HFFc6 (cell line): ENCODE measurements at places on chromosomes 2 and 18.
A peak's percentile ranks its signal among the peaks of the same experiment; 100 is the strongest.

GRCh38 chr2:189076120-189076519 lies 101.9 kb downstream of the COL3A1 start:
- H3K4me3 ChIP-seq = no peak overlapping the region
- H3K4me1 ChIP-seq = peaks cover 20% of the 10 kb centered on the region
- H3K27ac ChIP-seq = peak overlapping the region; percentile 58; the same call in 1 of the 2 replicates
- no peak for DNase-seq
- peaks cover 7% of the 10 kb centered on the region for H3K27me3 ChIP-seq

GRCh38 chr2:196660244-196660643 lies 20.7 kb downstream of the CCDC150 start:
- peak; percentile 71 for DNase-seq
- H3K27me3 ChIP-seq = no peaks in the 10 kb centered on the region
- H3K4me1 ChIP-seq = peaks cover 19% of the 10 kb centered on the region
- peak overlapping the region; percentile 69 for H3K27ac ChIP-seq
- no peak overlapping the region for H3K4me3 ChIP-seq

- DNase-seq = no peak
- H3K4me3 ChIP-seq = no peak overlapping the region
- no peak overlapping the region for H3K27ac ChIP-seq
- no peaks in the 10 kb centered on the region for H3K4me1 ChIP-seq
- no peaks in the 10 kb centered on the region for H3K36me3 ChIP-seq
- H3K27me3 ChIP-seq = peaks cover 21% of the 10 kb centered on the region
These were observed 128.7 kb downstream of the UXS1 start for GRCh38 chr2:106065268-106065982.

DNA sequence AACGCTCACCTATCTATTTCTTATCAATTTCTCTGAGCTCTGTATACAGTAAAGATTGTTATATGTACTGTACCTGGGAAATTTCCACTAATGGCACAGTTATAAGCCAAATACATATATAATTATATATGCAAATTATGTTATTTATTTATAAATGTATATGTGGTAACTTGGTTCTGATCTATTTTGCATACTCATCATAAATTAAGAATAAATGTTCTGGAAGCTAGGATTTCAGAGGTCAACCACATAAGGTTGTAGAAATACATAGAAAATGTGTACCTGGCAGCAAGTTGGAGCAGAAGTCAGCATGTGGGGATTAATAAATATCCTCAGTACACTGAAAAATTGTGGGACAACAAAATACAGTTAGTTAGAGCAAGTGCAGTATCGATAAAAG lies 353.7 kb upstream of the ZNF521 start:
- no peak for DNase-seq
- H3K4me3 ChIP-seq = no peak overlapping the region
- peaks cover 6% of the 10 kb centered on the region; the same call in 1 of the 2 replicates for H3K27me3 ChIP-seq
- no peaks in the 10 kb centered on the region for H3K4me1 ChIP-seq
- H3K36me3 ChIP-seq = no peaks in the 10 kb centered on the region

GRCh38 chr2:102092535-102092934 lies 50.0 kb upstream of the IL1R1 start:
- no peak overlapping the region for H3K27ac ChIP-seq
- H3K36me3 ChIP-seq = peaks cover 14% of the 10 kb centered on the region
- no peak overlapping the region for H3K4me3 ChIP-seq
- no peak for DNase-seq

GRCh38 chr2:211494536-211494935 lies 938.1 kb downstream of the CPS1 start:
- no peaks in the 10 kb centered on the region for H3K36me3 ChIP-seq
- no peak overlapping the region for H3K27ac ChIP-seq
- H3K4me3 ChIP-seq = no peak overlapping the region
- no peak for DNase-seq
- H3K4me1 ChIP-seq = no peaks in the 10 kb centered on the region
- H3K27me3 ChIP-seq = no peaks in the 10 kb centered on the region

DNA sequence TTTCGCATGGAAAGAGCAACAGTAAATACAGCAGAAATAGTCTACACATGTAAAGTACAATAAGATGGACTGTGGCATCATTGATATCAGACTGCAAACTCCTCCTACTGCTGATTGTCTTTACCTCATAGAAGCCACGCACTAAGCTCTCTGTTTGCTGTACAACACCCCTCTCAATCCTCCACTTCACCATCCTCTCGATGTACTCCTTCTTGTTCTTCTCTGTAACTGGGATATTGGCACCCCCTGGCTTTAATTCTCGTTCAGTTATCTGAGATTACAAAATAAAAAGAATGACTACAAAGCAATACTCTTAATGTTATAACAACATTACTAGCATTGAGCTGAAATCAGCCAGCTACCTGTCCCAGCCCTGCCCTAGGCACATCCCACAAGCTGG lies 49.3 kb upstream of the STK17B start:
- peaks cover 39% of the 10 kb centered on the region for H3K36me3 ChIP-seq
- no peak overlapping the region for H3K27ac ChIP-seq
- DNase-seq = no peak
- no peak overlapping the region for H3K4me3 ChIP-seq
- H3K4me1 ChIP-seq = peaks cover 19% of the 10 kb centered on the region

- 0 out of 2 replicates have a peak, but pooled peaks cover 5% of the 10 kb centered on the region for H3K36me3 ChIP-seq
- no peak for DNase-seq
- no peaks in the 10 kb centered on the region for H3K4me1 ChIP-seq
These were observed 282.2 kb upstream of the SYT4 start for GRCh38 chr18:43559507-43559906.

DNA sequence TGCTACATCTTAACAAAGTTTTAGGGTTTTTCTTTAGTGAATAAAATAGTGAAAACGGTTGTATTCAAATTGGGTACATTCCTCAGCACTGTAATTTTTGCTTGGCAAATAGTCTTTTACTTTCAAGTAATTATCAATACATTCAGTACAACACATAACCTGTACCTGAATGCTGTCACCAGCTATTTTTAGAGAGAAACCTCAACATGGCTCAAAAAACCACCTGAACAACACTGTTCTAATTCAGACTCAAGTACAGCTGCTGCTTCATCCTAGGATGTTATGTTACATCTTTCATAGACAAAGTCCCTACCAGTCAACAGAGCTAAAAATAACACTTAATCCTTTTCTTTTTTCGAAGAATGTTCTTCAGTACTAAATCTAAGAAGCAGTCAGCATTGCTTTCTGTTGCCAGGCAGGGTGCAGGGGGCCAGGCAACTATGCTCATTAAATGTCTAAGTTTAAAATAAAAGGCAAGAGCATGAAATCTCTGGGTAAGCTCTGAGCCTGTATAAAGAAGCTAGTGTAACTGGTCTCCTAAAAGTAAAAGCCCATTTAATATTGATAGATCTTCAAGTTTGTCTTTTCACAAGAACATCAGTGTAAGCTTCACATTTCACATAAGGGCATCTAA lies 20.5 kb downstream of the PDIA6 start:
- H3K4me3 ChIP-seq = no peak overlapping the region
- no peaks in the 10 kb centered on the region for H3K4me1 ChIP-seq
- DNase-seq = no peak
- H3K36me3 ChIP-seq = peaks cover 33% of the 10 kb centered on the region

GRCh38 chr2:54366487-54367280 lies 89.4 kb upstream of the SPTBN1 start:
- peaks cover 12% of the 10 kb centered on the region; the same call in 1 of the 2 replicates for H3K36me3 ChIP-seq
- H3K27ac ChIP-seq = no peak overlapping the region
- no peak for DNase-seq
- no peak overlapping the region for H3K4me3 ChIP-seq
- peaks cover 11% of the 10 kb centered on the region for H3K27me3 ChIP-seq

DNA sequence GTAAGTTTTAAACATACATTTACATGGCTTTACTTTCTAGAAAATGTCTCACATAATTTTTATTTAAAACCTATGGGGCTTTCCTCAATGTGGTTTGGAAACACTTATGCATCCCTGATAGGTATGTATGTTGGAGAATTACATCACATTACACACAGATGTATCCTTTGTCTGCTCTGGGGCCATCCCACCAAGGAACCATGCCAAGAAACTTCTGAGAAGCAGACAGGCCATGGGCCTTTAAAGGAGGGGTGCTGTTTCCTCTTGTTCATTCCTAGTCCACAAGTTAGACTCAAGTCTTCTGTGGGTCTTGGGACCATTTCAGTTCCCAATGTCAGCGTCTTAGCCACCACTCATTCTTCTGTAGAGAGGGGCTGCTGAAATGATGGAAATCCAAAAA lies 162.0 kb upstream of the SETBP1 start:
- H3K4me3 ChIP-seq = no peak overlapping the region
- H3K27me3 ChIP-seq = no peaks in the 10 kb centered on the region
- DNase-seq = no peak
- H3K27ac ChIP-seq = no peak overlapping the region
- no peaks in the 10 kb centered on the region; the same call in 1 of the 2 replicates for H3K4me1 ChIP-seq

DNA sequence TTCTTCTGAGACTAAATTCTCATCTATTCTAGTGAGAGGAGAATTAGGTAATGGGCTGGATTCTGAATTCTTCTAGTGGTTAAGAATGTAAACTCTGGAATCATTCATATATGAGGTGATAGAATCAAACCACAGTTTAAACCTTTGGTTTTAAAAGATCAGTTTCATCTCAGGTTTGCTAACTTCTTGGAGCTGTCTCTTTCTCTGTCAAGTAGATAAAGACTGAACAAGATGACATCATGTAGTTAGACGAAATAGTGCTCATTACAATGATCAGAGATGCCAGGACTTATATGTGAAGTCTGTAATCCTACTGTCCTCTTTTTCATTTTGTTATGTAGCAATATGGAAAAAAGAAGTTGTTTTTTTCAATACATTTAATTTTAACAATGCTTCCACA lies 4.9 kb downstream of the CEBPZOS start:
- H3K27me3 ChIP-seq = peaks cover 4% of the 10 kb centered on the region
- H3K4me3 ChIP-seq = no peak overlapping the region
- peaks cover 22% of the 10 kb centered on the region for H3K4me1 ChIP-seq
- H3K36me3 ChIP-seq = peaks cover 45% of the 10 kb centered on the region
- no peak for DNase-seq

DNA sequence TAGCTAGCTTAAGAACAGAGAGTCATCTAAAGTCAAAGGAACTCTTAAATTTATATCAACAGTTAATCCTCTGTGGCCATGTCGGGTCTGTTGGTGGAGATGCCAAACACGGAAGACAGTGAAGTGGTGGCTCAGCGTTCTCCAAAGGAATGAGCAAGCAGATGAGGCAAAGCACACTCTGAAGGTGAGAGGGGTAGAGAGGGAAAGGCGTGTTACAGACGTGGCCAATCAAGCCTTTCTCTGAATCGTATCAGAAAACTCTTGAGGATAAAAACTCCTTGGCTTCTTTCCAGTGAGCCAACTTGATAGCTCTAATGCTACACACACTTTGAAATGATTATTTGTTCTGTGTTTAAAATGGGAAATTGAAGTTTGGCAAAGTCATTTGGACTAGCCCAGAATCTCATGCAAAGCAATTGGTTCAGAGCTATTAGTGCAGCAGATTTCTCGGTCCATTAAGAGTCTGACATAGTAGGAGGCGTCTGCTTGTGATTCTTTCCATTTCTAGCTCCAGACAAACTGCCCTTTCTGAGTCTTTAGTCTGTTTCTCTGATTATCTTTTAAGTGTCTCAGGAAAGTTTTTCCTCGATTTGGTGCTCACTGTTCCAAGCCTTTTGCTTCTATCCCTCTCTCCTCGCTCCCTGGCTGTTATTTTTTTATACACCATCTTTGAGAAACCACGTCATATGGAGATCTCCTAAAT lies 57.5 kb upstream of the CPO start:
- H3K27ac ChIP-seq = no peak overlapping the region
- H3K27me3 ChIP-seq = peaks cover 2% of the 10 kb centered on the region; the same call in 1 of the 2 replicates
- no peaks in the 10 kb centered on the region for H3K36me3 ChIP-seq

GRCh38 chr2:42639340-42640077 lies 71.1 kb downstream of the MTA3 start:
- no peak overlapping the region for H3K4me3 ChIP-seq
- H3K36me3 ChIP-seq = peaks cover under 1% of the 10 kb centered on the region; the same call in 1 of the 2 replicates

GRCh38 chr2:26675651-26676255 lies 16.8 kb upstream of the KCNK3 start:
- no peak overlapping the region for H3K27ac ChIP-seq

DNA sequence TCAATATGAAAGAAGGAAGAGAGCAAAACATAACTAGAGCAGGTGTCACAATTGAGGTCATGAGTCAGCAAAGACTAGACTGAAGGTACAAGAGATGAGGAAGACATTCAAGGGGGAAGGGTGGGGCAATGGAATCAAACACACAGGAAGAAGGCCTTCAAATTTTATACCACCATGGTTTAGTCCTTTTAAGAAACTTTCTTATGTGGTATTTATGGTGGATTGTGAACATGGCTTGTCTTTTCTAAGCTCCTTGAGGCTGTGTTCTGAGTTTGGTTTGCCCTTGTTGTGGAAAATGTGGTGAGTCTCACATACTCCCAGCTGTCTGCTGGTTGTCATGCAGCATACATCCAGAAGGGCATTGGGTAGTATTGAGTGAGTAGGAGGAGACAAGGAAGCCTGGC lies 62.1 kb downstream of the NABP1 start:
- no peaks in the 10 kb centered on the region for H3K36me3 ChIP-seq
- H3K27me3 ChIP-seq = peaks cover 6% of the 10 kb centered on the region
- peaks cover 9% of the 10 kb centered on the region; the same call in 1 of the 2 replicates for H3K4me1 ChIP-seq
- H3K4me3 ChIP-seq = no peak overlapping the region
- no peak for DNase-seq

GRCh38 chr18:3044931-3045698 lies 32.2 kb upstream of the LPIN2 start:
- H3K27me3 ChIP-seq = peaks cover 2% of the 10 kb centered on the region; the same call in 1 of the 2 replicates
- no peaks in the 10 kb centered on the region for H3K36me3 ChIP-seq
- no peak overlapping the region for H3K4me3 ChIP-seq
- no peak for DNase-seq
- H3K4me1 ChIP-seq = peaks cover 5% of the 10 kb centered on the region; the same call in 1 of the 2 replicates

GRCh38 chr2:159521272-159521671 lies 95.1 kb downstream of the BAZ2B start:
- H3K27ac ChIP-seq = no peak overlapping the region
- no peaks in the 10 kb centered on the region for H3K36me3 ChIP-seq
- DNase-seq = no peak
- peaks cover 2% of the 10 kb centered on the region; the same call in 1 of the 2 replicates for H3K27me3 ChIP-seq
- H3K4me3 ChIP-seq = no peak overlapping the region

DNA sequence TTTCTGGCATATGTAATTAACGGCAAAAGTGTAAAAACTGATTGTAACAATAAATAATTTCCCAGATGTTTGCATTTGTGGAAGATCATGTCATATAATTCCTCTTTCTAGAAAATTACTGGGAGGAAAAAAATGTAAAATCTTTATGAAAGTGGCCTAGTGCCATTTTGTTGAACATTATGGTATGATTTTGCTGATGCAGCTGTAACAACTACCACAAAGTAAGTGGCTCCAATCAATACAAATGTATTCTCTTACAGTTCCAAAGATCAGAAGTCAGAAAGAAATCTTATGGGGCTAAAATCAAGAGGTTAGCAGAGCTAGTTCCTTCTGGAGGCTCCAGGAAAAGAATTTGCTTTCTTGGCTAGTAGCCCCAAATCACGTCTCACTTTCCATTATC lies 281.4 kb downstream of the CCDC178 start:
- no peaks in the 10 kb centered on the region for H3K27me3 ChIP-seq
- H3K4me3 ChIP-seq = no peak overlapping the region
- no peaks in the 10 kb centered on the region for H3K4me1 ChIP-seq

- H3K27me3 ChIP-seq = no peaks in the 10 kb centered on the region
- H3K27ac ChIP-seq = peak overlapping the region; percentile 80
- H3K36me3 ChIP-seq = peaks cover 30% of the 10 kb centered on the region
- peak; percentile 69 for DNase-seq
These were observed 33.6 kb upstream of the RND3 start for GRCh38 chr2:150520887-150521664.
